ENCODE measurements at places on chromosomes 16 and 17.

- DNase-seq, result no peak
Measured at GRCh38 chr16:27174007-27174406, 29.3 kb upstream of the KDM8 start.

DNA sequence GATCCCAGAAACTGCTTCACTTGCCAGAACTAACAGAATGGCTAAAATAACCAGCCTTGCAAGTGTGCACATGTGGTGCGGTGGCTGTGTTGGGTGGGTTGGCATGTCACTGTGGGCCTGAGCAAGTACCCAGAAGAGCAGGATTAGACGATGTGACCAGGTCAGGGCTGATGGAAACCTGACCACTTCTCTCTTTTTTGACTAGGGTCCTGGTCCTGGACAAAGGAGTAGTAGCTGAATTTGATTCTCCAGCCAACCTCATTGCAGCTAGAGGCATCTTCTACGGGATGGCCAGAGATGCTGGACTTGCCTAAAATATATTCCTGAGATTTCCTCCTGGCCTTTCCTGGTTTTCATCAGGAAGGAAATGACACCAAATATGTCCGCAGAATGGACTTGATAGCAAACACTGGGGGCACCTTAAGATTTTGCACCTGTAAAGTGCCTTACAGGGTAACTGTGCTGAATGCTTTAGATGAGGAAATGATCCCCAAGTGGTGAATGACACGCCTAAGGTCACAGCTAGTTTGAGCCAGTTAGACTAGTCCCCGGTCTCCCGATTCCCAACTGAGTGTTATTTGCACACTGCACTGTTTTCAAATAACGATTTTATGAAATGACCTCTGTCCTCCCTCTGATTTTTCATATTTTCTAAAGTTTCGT is 16.7 kb downstream of the ANKRD40 start:
- DNase-seq, result no peak

DNA sequence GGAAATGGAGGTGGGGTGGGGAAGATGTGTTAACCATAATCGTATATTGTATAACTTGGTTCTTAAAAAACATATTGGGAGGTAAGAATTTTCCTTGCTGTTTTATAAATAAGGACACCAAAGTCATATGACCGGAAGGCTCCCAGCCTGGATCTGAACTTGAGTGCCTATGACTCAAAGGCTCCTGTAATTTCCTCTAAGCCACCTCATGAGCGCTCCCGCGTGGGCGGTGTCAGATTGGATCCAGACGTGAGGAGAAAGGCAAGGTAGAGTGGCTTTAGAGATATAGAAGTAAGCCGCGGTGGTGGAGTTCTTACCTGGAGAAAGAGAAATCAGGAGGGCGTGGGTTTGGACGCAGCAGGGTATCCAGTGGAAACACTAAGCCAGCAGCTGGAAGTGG is 196.2 kb upstream of the NLRP1 start:
- peak; percentile 88 for DNase-seq

GRCh38 chr17:27471321-27472269 is 15.3 kb downstream of the KSR1 start:
- peak; percentile 46 for DNase-seq

GRCh38 chr17:81277421-81277820 is 17.7 kb downstream of the SLC38A10 start:
- no peak for DNase-seq

GRCh38 chr16:66041907-66042306 is 324.6 kb upstream of the CDH5 start:
- no peak for DNase-seq

Measured in ELR (cell line).